HFF-Myc (cell line): ENCODE measurements at places on chromosomes 5 and 9.

DNA sequence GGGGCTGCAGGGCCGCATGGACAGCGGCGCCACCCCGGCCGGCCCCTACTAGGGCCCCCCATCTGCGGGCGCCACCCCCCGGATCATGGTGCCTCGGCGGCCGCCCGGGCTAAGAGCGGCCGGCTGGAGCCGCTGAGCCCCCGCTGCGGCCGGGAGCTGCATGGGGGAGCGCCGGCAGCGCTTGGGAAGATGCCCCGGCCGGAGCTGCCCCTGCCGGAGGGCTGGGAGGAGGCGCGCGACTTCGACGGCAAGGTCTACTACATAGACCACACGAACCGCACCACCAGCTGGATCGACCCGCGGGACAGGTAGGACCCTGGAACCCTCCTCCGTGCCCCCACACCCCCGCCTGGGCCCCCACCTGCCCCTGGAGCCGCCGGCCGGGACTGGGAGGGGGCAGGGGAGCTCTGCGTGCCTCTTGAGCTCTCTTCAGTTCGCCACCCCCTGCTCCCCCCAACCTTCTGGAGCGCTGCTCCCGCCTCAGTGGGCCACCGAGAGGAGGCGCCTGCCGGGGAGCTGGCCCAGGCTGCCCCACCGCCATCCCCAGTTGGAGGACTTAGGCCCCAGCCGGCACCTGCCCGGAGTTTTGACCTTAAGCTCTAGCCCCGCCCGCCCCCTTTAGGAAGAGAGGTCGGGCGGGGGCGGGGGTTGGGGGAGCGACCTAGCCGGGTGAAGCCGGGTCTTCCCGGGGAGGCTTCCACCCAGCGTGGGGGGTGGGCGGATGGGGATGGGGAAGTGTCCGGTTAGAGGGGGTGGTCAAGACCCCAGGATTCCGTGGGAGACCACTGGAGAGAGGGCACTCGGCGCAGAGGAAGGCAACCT is 730 bp downstream of the WWC1 start:
- DNase-seq = no peak

- no peak for DNase-seq
Measured at GRCh38 chr5:93433422-93433821, 147.6 kb downstream of the NR2F1-AS1 start.

DNA sequence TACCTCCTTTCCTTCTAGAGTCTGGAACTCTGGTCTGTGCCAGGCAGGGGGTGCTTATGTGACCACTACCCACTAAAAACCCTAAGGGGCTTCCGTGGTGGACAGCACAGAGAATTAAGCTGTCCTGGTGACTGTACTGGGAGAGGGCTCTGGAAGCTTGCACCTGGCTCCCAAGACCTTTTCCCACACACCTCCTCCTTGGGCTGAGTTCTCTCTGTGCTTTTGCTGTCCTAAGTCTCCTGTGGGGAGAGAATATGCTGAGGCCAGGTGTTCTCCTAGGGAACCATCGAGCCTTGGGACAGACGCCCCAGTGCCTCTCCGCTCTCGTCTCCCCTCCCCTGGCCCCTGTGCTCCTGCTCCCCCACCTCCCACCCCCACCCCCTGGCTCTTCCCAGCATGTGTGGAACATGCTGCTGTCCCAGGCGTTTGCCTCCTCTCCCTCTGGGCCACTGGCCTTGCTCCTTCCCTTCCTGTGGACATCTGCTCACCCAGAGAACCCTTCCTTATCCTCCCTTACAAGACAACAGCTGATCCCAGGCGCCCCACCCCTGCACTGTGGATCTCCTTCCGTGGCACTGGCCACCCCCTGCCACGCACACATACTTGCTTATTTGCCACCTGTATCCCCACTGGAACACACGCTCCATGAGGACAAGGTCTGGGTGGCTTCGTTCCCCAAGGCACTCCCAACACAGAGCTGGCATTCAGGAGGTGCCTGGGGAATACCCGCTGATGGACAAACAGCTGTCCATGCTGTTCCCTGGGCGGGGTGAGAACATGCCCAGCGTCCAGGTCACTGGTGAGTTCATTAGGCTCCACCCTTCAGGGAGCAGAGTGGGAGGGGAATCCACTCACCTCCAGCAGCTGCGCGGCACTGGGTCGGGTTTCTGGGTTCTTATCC is 83.0 kb downstream of the STK10 start:
- no peak for DNase-seq

DNA sequence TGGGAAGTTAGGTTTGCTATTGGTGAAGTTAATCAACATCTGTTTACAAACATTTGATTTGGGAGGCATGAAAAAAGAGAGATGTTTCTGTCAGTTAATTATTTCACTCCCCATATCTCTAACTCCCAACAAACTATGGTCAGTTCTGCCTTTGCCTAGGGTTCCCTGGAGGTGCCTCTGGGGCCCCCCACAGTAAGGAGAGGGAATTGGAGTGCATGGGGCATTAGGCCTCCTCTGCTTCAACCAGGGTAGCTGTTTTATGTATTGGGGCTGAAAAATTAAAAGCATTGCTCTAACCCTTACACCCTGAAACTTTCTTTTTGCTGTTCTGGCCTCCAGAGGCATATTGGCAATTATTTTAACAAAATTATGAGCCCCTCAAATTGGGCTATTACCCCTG is 32.3 kb downstream of the RUSC2 start:
- no peak for DNase-seq
